Urinary bladder (tissue), 4 donors: ENCODE measurements at places on chromosomes 5 and 9. TPM values are rescaled to one million over a fixed set of nuclear protein-coding genes. Genes with fewer than 3 reads are reported as not detected.

GRCh38 chr9:70160686-70161600 is 97.8 kb upstream of the SMC5 start:
- DNase-seq: peak; percentile 11

DNA sequence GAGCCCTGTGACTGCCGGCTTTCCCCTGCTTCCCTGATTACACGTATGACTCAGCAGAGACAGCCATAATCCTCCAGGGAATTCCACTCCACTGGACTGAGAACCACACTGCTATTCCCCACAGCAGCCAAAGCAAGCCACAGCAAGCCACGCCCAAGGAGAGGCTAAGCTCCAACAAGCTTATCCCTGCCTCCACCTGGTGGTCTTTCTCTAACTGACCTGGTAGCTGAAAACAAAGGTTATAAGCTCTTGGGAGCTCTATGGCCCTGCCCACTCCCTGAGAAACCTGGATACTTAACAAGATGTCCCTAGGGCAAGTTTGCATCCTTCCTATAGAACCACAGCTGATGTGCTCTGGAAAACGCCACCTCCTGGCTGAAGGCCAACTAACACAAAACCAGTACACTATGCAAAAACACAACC is 613.7 kb upstream of the CDH18 start:
- DNase-seq: no peak

GRCh38 chr9:15373881-15374280 is 48.8 kb upstream of the SNAPC3 start:
- no peak for DNase-seq

DBH gene
- 0.79 TPM for total RNA-seq

ERMP1 gene
- total RNA-seq: 40.0 TPM

RPL12 gene
- 973 TPM for total RNA-seq

CDO1 gene
- 21.1 TPM for total RNA-seq

POLR3G gene
- 4.0 TPM for total RNA-seq

TAF11L10 gene
- total RNA-seq: not detected
